ENCODE measurements at places on chromosomes 6 and 20.

- no peak for DNase-seq
These were observed 6.8 kb upstream of the TFAP2D start for GRCh38 chr6:50706575-50706974.

DNA sequence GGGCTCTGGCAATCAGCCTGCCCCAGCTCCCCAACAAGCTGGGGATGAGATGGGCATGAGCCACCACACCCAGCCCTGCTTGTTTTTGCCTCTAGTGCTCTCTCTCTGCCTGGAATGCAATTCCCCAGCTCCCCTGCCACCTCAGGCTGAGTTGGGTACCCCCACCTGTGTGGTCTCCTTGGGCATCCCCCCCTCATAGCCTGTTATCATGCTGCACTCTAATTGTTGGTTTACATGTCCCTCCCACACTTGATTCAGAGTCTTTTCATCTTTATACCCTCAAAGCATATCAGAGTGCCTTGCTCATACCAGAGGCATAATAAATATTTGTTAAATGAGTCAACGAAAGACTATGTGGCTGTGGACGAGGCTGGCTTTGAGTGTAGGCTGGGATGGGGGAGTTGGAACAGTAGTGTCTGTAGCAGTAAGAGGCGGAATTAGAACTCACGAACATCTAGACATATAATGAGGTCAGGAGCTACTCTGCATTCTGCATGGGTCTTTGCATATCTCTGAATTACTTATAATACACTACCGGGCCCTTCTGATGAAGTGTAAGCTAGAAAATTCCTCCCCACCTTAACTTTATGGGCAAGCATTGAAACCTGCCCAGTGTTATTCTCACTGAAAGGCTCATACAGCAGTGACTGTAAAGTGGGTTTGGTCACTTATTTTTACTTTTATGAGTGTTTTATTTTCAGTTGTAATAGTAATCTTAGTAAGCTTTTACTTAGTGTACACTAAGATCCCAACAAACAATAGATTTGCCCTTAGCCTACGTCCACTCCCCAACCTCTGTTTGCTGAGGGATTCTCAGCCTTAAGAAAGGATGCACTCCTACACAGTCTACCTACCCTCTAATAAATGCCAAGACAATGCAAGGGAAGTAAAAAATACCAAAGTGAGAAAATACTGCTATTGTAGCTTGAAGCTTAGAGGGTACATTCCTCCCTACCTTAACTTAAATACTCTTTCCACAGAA, 58.7 kb downstream of the EDN1 start:
- no peak for DNase-seq

GRCh38 chr6:153162646-153163045, 31.6 kb upstream of the RGS17 start:
- DNase-seq = no peak

DNA sequence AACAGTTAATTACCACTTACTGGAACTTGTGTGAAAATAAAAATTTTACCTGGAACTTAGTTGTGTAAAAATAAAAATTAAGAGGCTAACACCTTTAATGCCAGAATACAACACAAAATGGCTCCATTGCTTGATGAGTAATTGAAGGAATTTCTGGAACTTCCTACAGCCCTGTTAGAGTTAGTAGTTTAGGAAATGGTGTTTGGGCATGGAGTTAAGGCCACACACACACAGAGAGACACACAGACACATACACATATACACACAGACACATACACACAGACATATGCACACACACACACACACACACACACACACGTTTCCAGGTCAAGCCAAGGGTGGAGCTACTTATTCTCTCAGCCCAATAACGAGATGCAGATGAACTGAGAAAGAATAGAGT, 20.6 kb upstream of the CST3 start:
- no peak for DNase-seq

- DNase-seq = no peak
These were observed 189.0 kb upstream of the TFAP2D start for GRCh38 chr6:50524341-50524740.

DNA sequence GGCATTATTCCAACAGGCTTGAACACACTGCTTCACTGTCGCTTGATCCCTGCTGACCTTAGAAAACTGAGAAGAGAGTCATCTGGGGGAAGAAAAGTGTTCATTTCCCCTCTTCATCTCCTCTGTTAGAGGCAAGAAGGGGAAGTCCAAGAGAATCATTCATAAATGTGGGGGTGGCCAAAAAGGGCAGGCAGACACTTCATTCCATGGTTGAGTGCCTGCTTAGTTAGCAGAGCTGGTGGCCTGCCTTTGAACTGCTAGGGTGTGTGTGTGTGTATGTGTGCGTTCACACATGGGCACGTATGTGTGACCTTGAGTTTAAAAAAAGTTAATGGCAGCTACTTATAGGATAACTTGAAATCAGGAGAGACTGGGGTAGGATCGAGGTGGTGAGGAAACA, 39.4 kb upstream of the RFPL4B start:
- DNase-seq = no peak

DNA sequence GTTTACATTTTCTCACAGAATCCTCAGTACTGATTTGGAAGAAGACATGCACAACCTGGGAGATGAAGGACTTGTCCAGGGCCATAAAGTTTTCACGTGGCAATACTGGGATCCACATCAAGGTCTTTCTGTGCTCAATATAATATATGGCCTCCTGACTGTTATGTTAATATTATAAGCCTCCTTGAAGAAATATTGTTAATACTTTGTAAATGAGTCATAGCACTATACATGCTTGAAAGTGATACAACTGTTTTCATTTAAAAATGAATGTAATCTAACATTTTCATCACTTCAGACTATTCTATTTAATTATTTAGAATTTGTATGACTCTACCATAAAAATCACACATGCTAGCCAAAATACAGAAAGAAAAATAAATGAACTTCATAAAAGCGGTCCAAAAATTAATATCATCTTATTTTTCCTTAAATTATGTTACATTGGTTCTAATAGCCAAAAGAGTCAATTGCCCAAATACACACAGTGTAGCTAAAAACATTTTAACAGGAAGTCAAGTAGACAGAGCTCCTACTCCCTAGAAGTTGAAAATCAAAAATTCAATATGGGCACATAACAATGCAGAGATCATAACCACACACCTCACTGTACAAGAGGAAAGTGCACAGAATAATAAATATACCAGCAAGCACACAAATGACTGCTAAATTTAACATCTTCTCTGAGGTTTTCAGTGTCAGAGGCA, 188.0 kb upstream of the HDDC2 start:
- DNase-seq = no peak

GRCh38 chr6:35297601-35298481, at the start of gene DEF6:
Gene DEF6, plus strand, starts transcription at chr6:35297818. Its CDS starts 39 bp downstream, at chr6:35297857.
- DNase-seq = peak; percentile 89

DNA sequence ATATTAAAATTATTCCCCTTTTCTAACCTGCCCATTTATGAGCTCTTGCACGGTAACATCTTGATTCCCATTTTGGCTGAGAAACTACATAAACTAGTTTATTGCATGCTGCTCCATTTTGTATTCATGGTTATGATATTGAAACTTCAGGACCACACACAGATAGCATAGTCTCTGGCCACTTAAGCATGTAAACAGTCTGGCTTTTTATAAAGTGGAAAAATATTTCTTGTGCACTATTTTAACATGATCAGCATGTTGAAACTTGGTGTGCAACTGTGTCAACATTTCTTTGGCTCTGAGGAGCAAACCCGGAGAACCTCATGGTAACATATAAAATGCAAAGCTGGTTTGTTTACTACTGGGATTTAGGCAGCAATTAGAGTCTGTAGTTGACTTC, 70.7 kb downstream of the SLX4IP start:
- no peak for DNase-seq

- no peak for DNase-seq
These were observed 1.2 kb upstream of the RBM38 start for GRCh38 chr20:57389695-57390603.

DNA sequence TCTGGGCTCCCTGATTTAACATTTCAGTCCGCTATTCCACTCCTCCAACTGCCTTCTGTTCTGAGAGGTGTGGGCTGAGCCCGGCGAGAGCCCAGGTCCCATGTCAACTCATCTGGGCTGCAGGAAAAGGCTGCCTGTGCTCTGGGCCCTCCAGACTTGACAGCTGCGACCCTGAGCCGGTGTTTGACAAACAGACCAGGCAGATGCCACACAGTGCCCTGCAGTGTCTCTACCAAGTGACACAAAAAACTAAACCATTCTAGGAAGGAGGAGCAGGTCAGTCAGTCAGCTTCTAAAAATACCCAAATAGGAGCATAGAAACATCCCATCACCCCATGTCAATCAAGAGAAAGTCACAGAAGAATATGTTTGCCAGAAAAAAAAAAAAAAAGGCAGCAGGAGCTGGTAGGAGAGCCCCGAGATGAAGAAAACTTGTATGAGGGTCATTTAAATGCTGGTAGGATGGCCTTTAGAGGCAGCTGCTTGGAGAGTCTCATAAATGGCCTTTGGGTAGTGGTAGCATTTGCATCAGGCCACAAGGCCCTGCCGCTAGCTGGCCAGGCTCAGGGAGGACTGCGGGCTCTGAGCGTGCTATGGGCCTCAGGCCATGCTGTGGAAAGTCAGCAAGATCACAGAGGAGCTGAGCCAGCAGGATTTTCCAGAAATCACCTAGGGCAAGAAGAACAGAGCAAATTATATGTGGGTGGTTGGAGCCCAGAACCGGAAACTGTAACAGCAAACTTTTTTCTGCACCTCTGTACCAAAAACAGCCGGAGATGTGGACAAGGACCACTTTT, 36.6 kb upstream of the GFOD1 start:
- no peak for DNase-seq

All from posterior cingulate gyrus (tissue), 11 donors.